ENCODE measurements at places on chromosomes 3 and 15.

DNA sequence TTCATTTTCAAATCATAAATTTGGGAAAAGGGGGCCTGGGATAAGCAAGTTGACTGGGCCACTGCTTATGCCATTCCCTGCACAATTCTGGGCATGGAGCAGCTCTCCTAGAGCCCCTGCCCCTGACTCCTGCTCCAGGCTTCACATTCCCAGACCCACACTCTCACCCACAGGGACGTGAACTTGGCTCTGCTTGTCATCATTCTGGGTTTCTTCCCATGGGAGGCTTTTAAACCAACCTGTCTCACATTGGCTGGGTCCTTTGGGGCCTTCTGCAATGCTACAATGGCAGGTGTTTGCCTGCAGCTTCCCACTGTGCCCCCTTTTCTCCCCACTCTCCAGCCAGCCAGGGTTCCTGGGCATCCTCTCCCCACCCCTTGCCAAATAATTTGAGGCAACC, 49.1 kb downstream of the CYP19A1 start:
- no peak for DNase-seq

DNA sequence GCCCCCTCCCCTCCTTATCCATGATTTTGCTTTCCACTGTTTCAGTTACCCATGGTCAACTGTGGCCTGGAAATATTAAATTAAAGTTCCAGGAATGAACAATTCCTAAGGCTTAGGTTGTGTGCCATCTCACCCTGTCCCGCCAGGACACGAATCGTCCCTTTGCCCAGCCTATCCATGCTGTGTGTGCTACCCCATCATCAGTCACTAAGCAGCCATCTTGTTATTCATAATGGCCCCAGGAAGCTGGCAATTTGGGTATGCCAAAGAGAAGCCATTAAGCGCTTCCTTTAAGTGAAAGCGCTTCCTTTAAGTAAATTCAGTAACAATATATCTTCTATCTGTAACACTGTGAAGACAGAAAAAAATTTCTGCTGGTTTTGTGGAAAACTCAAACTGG, 49.2 kb upstream of the LDHAL6B start:
- no peak for DNase-seq

DNA sequence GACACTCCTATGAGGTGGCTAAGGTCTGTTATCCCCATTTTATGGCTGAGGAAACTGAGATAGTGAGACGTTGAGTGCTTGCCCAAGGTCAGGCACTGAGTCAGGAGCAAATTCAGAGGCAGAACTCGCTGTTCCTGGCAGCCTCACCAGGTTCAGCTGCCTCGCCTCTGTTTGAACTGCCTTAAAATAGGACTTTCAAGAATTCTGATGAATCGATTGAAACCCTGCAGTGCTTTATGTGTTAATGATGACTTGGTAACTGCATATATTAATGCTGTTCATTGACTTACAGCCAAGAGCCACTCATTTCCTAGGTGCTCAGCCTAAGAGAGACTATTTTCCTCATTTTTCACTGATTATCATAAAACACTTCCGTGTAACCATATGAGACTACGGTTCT, 79.5 kb upstream of the BHLHE40 start:
- DNase-seq = no peak

GRCh38 chr3:177449360-177450006, 252.2 kb upstream of the TBL1XR1 start:
- DNase-seq = peak; percentile 36

DNA sequence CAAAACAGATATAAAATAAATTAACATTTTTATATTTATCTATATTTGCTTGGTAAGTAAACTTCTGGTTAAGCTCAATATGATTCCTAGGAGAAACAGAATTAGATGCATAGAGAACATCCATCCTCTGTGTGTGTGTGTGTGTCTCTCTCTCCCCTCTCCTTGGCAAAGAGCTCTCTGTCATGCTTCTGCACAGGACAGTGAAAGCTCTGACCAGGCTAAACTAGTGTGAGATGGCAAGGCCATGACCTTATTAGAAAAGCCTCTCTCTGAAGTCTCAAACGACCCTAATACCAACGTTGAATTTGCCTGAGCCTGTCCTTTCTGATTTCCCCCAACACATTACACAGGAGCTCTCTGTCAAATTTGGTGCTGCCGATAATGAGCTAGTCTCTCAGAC, 746.0 kb downstream of the VGLL3 start:
- DNase-seq = no peak

GRCh38 chr3:46902188-46902631, 24.7 kb downstream of the PTH1R start:
- no peak for DNase-seq

DNA sequence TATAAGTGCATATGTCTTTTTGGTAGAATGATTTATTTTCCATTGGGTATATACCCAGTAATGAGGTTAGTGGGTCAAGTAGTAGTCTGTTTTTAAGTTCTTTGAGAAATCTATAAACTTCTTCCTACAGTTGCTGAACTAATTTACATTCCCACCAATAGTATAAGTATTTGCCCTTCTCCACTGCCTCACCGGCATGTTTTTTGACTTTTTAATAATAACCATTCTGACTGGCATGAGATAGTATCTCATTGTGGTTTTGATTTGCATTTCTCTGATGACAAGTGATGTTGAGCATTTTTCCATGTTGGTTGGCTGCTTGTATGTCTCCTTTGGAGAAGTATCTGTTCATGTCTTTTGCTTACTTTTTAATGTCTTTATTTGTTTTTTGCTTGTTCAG, 94.1 kb upstream of the TP63 start:
- DNase-seq = no peak

DNA sequence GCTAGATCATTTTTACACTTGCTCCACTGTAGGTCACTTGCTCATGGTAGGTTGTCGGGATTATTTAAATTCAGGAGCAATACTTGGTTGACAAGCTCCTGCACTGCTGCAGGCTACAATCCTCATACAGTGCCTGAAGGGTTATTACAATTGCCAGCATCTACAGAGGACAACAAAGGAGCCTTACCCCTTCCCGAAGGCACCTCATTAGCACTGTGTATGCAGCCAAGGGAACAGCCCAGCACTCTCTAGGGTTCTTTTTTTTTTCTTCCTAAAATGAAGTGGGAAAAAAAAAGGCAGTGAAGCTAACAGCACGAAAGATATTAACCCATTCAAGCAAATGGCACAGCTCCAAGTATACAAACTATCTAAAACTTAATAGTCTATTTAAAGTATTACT, 142.7 kb downstream of the ULK4 start:
- no peak for DNase-seq

GRCh38 chr15:99734575-99734974, 1.3 kb upstream of the LYSMD4 start:
- DNase-seq = no peak

Measured in brain microvascular endothelial cell (primary cell).